DND-41 (cell line): ENCODE measurements at places on chromosomes 2 and 18.

DNA sequence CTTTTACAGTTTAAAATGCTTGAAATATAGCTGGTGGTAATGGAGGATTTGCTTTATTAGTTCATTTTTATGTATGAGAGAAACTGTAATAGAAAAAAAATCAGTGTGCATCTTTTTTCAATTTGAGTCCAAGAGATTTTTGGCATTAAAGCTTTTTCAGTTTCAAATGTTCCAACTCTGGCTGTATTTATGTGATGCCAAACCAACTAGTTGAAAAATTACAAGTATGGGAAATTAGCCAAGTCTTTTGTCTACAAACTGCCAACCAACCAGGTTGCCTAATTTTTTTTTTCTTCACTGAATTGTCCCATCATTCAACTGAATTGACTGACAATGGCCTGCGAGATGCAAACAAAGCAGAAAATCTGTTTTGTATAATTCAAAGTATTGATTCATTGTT lies 95.7 kb downstream of the ICOS start:
- DNase-seq = no peak

GRCh38 chr2:235056768-235057167 lies 105.0 kb downstream of the SH3BP4 start:
- no peak for DNase-seq

GRCh38 chr18:59149007-59149406 lies 9.3 kb downstream of the SEC11C start:
- DNase-seq = no peak

- DNase-seq = no peak
These were observed 616.6 kb upstream of the FSHR start for GRCh38 chr2:49770919-49771318.

DNA sequence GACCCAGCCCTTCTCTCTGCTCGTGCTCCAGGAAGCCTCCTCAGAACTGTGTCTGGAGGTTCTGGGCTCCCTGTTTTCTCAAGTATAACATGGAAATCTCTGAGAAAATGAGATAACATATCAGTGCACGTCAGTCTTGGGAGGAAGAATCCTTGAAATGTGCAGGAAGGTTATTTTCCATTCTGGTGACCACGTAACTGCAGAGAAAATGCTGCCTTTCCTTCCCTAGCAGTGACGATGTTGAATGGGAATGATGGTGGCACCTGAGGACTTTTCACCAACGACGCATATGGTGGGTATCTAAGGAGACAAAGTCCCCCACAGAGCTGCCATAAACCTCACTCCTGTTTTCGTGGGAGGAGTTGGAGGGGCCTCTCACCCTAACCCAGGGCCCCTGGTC lies 272.1 kb upstream of the SIX2 start:
- DNase-seq = no peak

- DNase-seq = no peak
These were observed 26.2 kb downstream of the RPRD1A start for GRCh38 chr18:36041146-36041545.

- no peak for DNase-seq
These were observed 696.8 kb downstream of the LRRTM4 start for GRCh38 chr2:76825140-76825970.

GRCh38 chr2:39203382-39203781 lies 40.4 kb downstream of the CDKL4 start:
- no peak for DNase-seq
